ENCODE measurements at places on chromosomes 5 and 9. TPM values are rescaled to one million over a fixed set of nuclear protein-coding genes. Genes with fewer than 3 reads are reported as not detected.

The CAVIN4 gene
- 0.07 TPM for total RNA-seq

GRCh38 chr9:129264388-129264787, 86.3 kb upstream of the IER5L start:
- no peak for DNase-seq

DNA sequence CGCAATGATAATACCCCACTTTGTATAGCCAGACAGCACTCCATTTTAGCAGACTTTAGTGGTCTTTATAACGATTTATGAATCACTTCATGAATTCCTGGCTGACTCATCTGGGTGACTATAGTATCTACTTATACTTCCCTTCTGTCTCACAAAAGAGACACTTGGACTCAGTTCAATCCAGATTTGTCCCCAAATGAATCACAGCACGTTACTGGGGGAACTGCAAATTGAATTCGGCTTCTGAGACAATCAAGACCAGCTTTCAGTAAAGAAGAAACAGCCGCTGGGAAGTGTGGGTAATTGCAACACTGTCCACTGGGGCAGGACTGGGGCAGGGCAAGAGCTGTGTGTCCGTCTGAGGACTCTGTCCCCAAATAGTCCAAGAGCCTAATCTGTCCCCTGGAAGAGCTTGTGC, 337.3 kb upstream of the RFX3 start:
- no peak for DNase-seq

GRCh38 chr5:168337361-168337760, 45.9 kb downstream of the WWC1 start:
- DNase-seq, result no peak

DNA sequence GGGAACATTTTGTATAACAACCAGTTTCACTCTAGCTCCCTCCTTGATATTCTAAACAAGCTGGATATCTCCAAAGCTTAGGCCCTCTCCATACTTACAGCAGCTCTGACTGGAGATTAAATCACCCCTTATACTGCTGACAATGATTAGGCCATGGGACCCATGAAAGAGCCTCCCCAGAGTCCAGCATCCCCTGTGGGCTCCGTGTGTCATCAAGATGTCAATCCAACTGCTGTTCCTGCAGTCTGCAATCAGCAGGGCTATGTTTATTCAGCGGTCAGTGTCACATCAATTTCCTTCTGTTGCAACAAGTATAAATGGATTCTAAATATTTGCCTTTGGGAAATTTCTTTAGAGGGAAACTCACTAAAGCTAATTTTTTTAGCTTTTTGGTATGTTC, 26.6 kb downstream of the PCDHAC2 start:
- no peak for DNase-seq

- no peak for DNase-seq
Observed at GRCh38 chr5:42250-42649, 49.7 kb upstream of the PLEKHG4B start.
